ENCODE measurements at places on chromosomes 11 and 22.

GRCh38 chr11:60085909-60086308, 2.6 kb upstream of the MS4A2 start:
- no peak for DNase-seq

- peak; percentile 49 for DNase-seq
Measured at GRCh38 chr11:45322891-45323600, 36.9 kb upstream of the SYT13 start.

- DNase-seq: no peak
Measured at GRCh38 chr11:73170140-73170539, 28.0 kb upstream of the FCHSD2 start.

DNA sequence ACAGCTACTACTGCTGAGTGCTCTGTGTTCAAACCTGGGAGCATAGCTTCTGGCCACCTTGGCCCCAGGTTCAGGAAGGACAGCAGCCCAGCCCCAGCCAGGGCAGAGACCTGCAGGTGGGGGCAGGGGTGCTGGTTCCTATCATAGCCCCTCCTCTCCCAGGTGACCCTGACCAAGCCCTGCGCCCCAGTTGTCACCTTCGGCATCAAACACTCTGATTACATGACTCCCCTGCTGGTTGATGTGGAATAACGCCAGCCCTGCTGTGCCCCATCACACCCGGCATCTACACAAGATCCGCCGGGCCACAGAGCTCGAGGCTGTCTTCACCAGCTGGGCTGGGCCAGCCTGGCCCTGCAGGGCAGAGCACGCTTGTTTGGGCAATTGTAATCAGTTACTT, 6.9 kb downstream of the SCGB1C1 start:
- no peak for DNase-seq

All from muscle of arm (tissue), 14 donors.